Endothelial cell of umbilical vein (primary cell): ENCODE measurements at places on chromosomes 1 and 21. TPM values are rescaled to one million over a fixed set of nuclear protein-coding genes. Genes with fewer than 3 reads are reported as not detected.

Gene MANEAL
- 1.3 and 1.9 TPM in 2 replicates for polyA plus RNA-seq

Gene CD2
- polyA plus RNA-seq, result not detected in 2 replicates

Gene DCST2
- 0.29 and 0.73 TPM in 2 replicates for polyA plus RNA-seq

- no peaks in the 10 kb centered on the region for H3K36me3 ChIP-seq
- no peaks in the 10 kb centered on the region for H3K27me3 ChIP-seq
- no peaks in the 10 kb centered on the region for H3K4me1 ChIP-seq
- H3K4me3 ChIP-seq, result no peak overlapping the region
- no peak for DNase-seq
Observed at GRCh38 chr1:107523736-107524135, 382.9 kb downstream of the NTNG1 start.

DNA sequence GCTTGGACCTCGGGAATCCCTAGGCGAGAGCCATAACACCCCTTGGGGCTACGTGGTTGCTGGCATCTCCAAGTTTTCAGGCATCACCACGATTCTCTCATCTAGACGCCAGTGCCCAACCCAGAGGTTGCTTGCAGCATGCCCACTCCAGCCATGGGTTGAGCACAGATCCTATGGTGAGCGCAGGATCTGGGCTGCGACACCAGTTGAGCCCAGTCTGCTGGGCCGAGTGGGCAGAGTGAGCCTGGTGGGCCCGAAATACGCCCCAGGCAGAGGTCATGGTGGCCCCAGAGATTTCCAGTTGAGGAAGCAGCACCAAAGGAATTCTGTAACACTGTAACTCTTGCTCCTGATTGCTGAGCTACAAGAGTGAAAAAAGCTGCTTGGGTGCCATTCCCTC is 46.1 kb upstream of the GRIK1 start:
- H3K36me3 ChIP-seq, result no peaks in the 10 kb centered on the region
- no peak overlapping the region for H3K4me3 ChIP-seq
- DNase-seq, result no peak
- H3K27ac ChIP-seq, result no peak overlapping the region

DNA sequence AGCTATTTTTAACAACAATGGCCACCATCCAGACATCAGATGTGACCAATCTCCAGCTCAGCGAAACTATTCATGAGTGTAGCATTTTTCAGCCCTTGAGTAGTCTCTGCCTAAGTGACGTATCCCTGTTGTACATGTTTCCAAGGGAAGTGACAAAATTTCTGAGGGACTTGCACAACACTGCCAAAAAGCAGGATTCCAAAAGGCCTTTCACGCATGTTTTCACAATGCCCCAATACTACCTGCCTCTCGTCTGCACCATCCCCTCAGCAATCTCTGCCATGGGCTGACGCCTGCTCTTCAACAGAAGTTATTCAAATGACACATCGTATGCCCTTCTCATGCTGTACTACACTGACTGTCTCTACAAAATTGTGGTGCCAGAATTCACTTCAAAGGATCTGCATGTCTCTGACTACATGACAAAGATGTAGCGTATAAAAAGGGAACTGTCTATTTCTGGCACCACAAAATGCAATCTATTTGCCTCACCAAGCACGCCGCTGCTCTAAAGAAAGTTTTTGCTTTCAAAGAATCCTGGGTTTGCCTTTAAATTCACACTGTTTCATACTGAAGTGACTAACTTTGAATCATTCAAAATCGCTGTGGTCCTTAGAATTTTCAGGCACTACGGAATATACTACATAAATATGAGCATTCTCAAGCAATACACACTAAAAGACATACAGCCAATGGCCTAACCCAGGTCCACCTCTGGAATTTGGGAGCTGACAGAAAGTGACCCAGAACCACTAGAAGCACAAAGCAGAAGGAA is 32.9 kb downstream of the JAK1 start:
- H3K4me3 ChIP-seq, result no peak overlapping the region
- peaks cover 25% of the 10 kb centered on the region for H3K4me1 ChIP-seq
- no peaks in the 10 kb centered on the region for H3K27me3 ChIP-seq
- no peaks in the 10 kb centered on the region for H3K36me3 ChIP-seq

DNA sequence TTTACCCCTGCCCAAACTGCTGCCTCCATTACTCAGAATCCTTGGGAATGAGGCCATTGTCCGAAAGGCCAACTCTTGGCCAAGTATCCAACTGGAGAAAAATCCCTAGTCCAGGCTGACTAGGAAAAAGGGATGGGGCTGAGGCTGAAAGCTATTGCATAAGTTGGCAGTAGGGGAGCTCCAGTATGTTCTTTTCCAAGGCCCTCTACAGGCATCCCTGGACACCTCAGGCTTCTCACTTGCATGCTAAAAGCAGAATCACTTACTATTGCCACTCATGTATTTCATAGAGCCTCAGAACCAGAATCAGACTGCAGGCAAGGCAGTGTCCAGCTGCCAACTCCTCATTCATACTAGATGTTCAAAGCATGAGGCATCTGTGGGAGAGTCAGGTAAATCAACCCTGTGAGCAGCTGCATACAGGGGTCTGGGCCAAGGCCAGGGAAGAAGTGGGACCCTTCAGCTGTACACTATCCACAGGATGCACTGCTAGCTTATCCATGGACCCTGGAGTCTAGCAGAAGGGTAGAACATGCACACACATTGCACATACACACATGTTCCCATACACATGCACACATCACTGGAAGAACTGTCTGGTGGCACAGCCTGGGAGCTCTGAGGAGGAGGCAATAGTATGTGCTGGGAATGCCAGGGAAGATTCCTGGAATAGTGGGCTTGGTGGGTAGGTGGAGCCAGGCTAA is 195.3 kb downstream of the C1orf94 start:
- no peak for DNase-seq
- no peaks in the 10 kb centered on the region for H3K4me1 ChIP-seq
- no peak overlapping the region for H3K27ac ChIP-seq
- H3K4me3 ChIP-seq, result no peak overlapping the region
- H3K27me3 ChIP-seq, result no peaks in the 10 kb centered on the region
